ENCODE measurements at places on chromosomes 3 and 15.

GRCh38 chr15:91941871-91942658, 88.6 kb downstream of the SLCO3A1 start:
- no peak for DNase-seq

- DNase-seq, result no peak
Measured at GRCh38 chr3:124142389-124142970, 150.6 kb upstream of the ROPN1 start.

- peak; percentile 65 for DNase-seq
Measured at GRCh38 chr3:170908235-170909116, at the start of gene EIF5A2. Gene EIF5A2, minus strand, starts transcription at chr3:170908637. Its CDS starts 831 bp downstream, at chr3:170907806.

DNA sequence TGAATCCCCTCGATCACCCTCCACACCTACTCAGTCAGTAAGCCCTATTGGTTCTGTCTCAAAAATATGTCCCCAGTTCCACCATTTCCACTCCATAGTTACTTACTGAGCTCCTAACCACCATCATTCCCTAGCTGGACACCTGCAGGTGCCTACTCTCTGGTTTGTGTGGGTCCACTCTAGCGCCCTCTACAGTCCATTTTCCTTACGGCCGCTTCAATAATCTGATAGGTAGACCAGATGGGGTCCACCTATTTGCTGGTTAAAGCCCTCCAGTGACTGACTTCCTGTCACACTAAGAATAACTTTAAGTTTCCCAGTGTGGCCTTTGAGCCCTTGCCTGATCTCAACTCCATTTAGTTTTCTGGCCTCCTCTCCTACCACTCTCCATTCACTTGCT, 5.0 kb downstream of the GXYLT2 start:
- no peak for DNase-seq

DNA sequence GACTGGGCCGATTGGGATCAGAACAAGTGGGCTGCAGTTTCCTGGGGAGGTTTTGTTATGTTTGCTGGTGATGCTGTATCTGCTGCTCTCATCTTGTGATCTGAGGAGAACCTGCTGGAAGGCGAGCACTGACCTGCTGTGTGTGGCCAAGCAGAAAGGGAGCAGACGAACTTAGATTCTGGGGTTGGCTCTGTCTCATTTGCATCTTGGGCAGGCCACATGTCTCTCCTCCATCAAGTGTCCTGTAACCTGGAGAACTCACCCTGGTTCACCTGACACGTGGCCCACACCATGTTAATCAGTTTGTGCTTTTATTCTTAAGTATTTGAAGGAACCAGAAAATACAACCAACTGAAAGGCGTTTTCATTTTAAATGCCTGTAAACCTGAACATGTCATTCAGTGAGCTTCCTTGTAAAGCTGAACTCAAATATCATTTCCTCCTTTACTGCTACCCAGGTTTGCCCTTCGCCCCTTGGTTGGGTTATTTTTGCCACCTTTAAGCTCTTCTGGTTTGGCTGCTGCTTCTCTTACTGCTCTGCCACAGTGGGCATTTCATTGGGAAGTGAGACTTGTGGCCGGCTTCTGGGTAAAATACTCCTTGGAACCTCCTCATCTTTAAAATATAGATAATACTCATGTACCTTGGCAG, 33.5 kb upstream of the TRAK1 start:
- DNase-seq, result no peak

GRCh38 chr3:108554229-108554628, 35.0 kb downstream of the CIP2A start:
- no peak for DNase-seq

DNA sequence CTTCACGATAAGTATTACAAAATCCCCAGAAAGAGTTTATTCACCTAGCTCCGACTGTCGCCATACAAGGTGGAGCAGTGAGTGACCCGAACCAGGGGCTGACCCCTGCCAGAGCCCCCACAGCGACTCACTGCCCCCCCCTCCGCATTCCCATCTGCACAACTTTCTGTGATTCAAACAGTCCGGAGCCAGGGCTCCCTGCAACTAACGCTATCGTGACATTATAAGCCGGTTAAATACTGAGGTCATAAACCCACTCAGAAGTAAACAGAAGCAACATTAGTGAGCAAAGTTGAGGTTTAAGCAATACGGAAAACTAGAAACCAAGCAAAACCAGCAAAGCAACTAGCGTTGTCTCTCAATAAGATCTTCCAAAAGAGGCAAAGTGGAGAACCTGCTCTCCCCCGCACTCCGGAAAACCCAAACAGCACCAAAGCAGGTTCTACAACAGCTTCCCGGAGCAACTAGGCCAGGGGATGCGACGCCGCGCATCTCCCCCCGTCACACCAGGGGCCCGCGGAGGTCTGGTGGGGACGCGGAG, 642 bp downstream of the SCAP start:
- DNase-seq, result no peak

DNA sequence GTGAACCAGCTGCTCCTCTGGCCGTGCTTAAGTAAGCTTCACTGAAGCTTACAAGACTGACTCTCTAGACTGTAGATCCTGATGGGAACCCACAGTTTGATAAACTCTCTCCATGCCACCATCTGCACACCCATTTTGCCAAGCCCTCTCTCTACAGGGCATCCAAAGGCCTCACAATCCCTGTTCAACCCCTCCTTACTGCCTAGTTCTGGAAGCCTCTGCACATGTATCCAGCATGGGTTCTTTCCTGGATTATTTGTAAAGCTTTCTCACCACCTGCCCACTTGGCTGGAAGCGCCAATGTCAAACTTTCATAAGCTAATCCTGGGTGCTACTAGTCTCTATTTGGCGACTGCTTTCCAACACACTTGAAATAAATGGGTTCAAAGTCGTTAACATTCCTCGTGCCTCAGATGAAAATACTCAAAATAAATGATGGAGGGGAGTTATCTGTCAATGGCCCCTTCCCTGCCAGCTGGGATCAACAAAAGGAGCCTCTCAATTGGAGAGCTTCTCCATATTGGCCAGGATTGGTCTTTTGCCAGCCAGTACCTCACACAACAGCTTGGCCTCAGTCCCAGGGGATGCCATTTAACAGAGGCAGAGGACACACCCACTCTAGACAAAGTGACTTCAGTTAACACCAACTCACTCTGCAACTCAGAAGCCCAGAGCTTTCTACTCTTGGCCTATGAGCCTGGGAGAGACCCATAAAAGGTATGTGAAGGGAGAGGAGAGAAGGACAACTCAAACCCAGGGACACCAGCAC, 48.1 kb downstream of the SH3BP5 start:
- peak; percentile 91 for DNase-seq

- no peak for DNase-seq
Measured at GRCh38 chr15:99976811-99977271, 243.6 kb upstream of the LYSMD4 start.

GRCh38 chr15:55909036-55909811, 84.2 kb downstream of the NEDD4 start:
- no peak for DNase-seq

DNA sequence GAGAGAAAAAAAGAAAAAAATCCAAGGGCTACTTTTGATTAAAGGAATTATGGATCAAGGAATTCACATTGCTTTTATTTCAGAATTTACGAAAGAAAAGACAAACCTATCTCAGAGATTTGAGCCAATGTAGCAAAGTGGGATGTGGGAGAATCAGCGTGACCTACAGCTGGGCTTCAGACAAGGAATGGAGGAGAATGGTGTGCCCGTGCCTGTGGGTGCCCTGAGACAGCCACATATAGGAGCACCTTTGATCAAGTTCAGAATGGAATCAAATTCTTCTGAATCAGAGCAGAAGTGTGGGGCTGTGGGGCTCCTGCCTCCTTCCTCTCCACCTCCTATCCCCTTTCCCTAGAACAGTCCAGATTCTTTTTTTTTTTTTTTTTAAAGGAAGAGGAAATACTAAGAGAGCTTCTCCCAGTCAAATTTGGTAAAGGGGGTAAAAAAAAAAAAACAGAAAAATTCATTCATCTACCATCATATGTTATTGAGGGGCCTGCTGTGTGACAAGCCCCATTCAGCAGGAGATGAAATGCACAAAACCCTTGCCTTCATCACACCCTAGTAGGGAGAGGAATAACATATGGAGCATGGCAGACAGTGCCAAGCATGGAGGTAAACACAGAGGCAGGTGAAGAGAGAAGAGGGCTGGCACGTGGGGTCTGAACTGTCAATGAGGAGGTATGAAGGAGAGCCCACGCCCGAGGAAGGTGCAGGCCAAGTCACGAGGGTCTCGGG, 25.0 kb upstream of the MUSTN1 start:
- no peak for DNase-seq

GRCh38 chr15:69060744-69061143, 46.2 kb downstream of the NOX5 start:
- no peak for DNase-seq

Data from NCI-H1417 (cell line).